ENCODE measurements at places on chromosomes 16 and 17.

DNA sequence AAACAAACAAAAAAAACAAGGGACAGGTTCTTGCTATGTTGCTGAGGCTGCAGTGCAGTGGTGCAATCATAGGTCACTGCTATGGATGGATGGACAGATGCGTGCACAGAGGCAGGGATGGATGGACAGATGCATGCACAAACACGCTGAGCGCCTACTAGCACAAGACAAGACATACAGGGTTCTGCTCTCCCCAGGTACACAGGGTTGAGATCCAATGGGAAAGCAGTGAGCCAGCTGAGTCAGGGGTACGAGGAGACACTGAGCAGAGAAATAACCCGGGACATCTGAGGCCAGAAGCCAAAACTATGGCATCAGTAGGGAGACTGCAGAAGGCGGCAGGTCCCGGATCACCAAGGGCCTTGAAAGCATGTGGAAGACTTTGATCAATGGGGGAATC lies 6.2 kb downstream of the IL32 start:
- DNase-seq = no peak

DNA sequence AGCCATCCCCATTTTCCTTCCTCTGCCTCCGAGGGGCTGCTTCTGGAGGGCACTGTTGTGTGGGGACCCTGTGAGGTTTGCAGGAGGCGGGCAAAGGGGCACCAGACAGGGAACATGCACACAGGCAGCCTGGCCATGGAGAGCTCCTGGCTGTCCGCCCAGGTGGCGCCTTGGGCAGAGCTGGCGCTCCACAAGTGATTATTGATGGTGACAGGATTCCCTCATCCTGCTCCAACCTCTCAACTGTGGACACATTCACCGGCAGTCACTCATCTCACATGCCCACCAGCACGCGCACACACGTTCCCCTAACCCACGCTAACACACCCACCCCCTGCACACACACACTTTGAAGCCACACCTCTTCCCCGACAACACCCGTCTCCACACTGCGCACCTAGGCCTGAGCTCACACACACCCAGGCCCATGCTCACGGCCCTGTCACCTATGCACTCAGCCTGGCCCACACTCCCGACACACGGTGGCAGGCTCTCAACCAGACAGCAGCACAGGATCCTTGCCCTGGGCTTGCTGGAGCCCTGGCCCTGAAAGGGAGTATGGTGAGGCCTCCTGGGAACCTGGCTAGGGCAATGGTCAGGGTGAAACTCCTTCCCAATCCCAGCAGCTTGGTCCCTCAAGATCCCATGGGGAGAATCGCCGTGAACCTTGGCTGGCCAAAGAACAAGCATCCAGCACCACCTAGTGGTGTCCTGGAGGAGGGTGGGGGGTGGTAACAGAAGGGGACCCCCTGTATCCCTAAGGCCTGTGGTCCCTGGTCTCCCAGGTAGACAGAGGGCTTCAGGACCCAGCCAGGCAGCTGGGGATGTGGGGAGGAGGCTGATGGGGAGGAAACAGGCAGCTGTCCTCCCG lies 3.6 kb downstream of the PNMT start:
- DNase-seq = peak; percentile 42

GRCh38 chr16:2934450-2934849 lies 22.7 kb downstream of the FLYWCH1 start:
- no peak for DNase-seq

DNA sequence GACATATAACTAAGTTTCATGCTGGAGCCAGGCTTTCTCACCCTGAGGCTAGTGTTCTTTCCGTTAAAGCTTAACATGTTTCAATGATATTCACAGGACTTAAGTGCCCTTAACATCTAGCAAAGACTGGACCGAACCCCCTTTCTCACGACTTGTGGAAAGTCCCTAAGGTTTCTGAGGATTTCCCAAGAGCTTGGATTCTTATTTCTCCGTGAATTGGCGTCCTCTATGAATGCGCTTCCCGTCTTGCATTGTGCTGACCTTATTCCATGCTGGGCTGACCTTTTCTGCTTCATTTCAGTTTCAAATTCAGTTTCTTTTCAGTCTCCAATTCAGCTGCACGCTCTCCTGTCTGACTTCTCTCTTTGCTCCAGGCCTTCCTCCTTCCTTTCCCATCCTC lies 206.4 kb downstream of the HS3ST3A1 start:
- DNase-seq = no peak

GRCh38 chr17:82917699-82918345 lies 78.0 kb upstream of the ZNF750 start:
- no peak for DNase-seq

DNA sequence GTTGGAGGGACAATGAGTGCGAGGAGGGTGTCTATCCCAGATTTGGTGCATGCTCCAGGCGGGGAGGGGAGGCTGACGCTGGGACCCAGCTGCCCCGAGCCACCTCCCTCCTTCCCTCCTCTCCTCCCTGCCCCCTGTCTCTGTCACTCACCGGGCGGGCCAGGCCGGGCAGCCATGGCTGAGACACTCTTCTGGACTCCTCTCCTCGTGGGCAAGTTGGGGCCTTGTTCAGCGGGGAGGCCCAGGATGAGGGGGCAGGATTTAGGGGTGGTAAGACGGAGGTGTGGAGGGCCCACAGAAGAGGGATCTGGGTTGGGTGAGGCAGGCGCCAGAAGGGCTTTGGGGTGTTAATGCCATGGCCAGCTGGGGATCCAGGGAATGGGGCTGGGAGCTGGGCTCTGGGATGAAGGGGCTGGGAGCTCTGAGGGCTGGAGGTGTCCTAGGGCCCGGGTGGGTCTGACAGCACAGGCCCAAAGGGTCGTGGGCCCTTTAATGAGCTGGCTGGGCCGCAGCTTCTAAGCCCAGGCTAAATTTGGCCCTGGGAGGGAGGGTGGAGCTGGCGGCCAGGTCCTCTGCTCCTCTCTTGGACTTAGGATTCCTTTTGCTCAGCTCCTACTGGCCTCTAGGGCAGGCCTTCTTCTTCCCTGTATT lies at the start of gene SGCA:
Gene SGCA, plus strand, starts transcription at position 139 of the 651 bp plus-strand sequence. Its CDS starts 36 bp downstream, at position 175.
- no peak for DNase-seq

GRCh38 chr16:5633845-5634440 lies 536.3 kb upstream of the EEF2KMT start:
- DNase-seq = peak; percentile 24

- no peak for DNase-seq
Measured at GRCh38 chr17:57862694-57863667, 13.1 kb upstream of the MRPS23 start.

DNA sequence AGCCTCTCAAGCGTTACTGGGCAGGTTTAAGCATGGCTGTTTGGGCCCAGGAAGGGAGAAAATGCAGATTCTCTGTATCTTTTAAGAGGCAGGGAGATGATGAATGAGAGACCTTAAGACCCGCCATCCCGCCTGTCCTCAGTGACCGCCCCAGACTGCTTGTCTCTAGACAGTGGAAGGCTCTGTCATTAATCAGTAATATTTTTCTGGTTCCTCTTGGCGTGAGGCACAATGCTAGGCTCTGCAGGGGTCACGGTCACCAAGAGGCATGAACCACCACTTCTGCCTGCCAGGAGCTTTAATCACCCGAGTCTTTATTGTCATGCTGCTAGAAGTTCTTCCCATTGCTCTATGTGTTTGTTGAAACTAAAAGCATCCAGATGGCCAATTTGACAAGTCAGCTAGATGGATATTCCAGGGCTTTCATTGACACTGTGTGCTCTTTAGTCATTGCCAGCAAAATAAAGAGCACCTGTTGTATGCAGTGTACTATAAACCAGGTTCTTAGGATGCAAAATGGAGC lies 3.2 kb downstream of the SLC6A2 start:
- no peak for DNase-seq

DNA sequence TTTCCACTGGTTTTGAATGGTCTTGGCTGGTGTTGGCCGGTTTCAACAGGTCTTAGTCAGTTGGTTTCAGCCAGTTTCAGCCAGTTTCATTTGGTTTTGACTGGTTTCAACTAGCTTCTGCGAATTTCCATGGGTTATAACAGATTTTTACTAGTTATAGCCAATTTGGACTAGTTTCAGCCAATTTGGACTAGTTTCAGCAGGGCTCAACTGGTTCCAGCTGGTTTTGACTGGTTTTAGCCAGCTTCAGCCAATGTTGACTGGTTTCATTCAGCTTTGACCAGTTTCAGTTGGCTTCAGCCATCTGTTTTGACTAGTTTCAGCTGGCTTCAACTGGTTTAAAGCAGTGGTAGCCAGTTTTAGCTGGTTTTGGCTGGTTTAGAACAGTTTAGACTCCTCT lies 432.6 kb downstream of the UTP18 start:
- no peak for DNase-seq

DNA sequence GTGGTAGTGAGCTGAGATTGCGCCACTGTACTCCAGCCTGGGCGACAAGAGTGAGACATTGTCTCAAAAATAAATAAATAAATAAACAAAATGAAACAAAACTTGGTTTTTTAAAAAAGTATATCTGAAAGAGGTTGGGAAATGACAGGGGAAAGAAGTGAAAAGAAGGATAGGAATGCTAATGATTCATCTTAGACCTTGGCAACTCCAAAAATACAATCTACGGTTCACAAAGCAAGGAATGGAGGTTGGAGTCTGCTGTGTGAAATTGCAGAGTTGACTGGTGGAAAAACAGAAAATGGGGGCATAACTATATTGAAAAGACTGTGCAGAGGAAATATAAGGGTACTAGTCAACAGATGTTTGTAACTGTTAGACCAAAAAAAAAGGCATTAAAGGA lies 40.0 kb upstream of the CD300E start:
- DNase-seq = no peak

GRCh38 chr17:66542129-66542966 lies 239.9 kb downstream of the PRKCA start:
- no peak for DNase-seq

- DNase-seq = no peak
Measured at GRCh38 chr16:28511031-28511430, 4.4 kb upstream of the IL27 start.

DNA sequence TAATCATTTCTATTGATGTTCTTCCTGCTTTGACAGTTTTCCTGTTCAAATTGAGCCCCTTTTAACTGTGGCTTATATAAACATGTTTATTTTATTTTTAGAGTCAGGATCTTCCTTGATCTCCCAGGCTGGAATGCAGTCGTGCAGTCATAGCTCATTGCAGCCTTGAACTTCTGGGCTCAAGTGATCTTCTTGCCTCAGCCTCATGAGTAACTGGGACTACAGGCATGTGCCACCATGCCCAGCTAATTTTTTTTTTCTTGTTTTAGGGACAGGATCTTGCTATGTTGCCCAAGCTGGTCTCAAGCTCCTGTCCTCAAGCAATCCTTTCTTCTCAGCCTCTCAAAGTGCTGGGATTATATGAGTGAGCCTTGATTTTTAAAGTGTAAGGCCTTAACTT lies 14.7 kb downstream of the PHKB start:
- no peak for DNase-seq

- no peak for DNase-seq
Measured at GRCh38 chr17:74480290-74480689, 13.9 kb downstream of the CD300A start.

DNA sequence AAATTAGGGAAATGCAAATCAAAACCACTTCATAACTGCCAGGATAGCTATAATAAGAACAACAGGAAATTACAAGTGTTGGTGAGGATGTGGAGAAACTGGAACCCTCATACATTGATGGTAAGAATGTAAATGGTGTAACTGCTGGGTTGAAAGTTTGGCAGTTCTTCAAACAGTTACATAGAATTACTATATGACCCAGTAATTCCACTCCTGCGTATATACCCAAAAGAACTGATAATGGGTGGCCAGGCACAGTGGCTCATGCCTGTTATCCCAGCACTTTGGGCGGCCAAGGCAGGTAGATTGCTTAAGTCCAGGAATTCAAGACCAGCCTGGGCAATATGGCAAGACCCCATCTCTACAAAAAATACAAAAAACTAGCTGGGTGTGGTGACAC lies 4.5 kb upstream of the CMTM4 start:
- DNase-seq = no peak

DNA sequence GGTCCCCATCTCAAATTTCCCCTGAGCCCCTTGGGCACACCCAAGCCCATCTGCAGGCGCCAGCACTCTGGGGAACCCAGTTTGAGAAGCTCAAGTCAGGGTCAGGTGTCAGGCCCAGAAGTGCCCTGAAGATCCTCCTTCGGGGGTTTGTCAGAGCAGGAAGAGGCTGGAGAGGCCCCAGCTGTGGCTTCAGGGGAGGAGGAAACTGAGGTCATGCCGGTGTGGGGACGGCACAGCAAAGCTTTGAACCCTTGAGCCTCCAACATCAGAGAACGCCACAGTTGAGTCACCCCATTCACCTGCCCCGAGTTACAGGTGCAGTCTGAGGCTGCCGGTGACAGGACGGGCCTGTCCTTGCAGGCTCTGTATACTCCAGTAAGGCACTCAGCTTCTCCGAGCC lies 140.2 kb upstream of the CIBAR2 start:
- no peak for DNase-seq

DNA sequence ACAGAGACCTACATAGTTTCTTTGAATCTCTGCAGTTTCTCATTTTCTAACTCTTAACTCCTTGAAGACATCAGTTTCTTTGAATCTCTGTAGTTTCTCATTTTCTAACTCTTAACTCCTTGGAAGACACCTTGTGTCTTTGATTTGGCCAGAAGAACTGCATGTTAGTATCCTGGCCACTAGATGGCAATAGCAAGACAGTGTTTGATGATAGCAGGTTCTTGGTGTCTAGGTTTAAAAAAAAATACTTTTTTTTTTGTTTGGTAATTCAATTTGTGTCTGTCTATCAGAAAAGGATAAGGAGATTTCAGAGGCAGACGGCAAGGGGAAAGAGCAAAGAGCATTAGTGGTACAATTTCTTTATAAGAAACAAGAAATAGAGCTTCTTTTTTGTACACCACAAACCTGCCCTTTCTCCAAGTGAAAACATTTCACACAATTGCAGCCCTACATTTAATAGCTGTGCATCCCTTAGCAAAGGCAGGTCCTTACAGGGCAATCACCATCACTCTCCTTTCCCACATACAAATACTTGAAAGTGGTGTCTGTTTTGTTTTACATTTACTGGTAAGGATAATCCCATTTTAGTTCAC lies 1324.9 kb upstream of the CDH8 start:
- DNase-seq = peak; percentile 12

DNA sequence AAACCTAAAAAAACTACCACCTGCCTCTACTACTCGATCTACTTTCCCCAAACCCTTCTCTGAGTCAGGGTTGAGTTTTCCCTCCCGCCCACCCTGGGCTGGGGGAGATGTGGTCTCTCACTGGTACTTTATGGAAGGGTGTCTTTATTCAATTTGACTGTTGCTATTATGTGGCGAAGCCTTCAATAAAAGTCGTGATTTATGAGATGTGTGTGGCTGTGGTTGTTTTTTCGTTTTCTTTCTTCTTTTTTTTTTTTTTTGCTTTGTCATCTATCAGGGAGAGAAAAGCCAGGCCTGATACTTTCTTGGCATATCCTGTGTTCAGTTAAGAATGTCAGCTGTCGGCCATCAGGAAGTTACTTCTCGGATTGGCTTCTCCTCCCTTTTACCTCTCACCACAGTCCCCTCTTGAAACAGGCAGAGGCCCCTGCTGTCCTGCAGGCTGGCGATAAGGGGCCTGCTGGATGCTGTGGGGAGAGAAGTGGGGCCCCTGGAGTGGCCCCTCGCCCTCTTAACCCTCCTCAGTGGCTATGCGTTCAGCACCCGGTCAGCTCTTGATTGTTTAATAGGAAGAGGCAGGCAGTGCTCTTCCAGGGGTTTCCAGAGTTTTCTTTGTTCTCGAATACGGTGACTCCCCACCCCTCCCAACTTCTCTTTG lies 123.0 kb downstream of the MSI2 start:
- DNase-seq = no peak
